Neural crest cell (in vitro differentiated cells): ENCODE measurements at places on chromosomes 2 and 18.

GRCh38 chr2:29080886-29081743, 6.8 kb upstream of the PCARE start:
- DNase-seq, result no peak

GRCh38 chr2:136246086-136246669, 128.2 kb upstream of the CXCR4 start:
- DNase-seq, result peak; percentile 13

DNA sequence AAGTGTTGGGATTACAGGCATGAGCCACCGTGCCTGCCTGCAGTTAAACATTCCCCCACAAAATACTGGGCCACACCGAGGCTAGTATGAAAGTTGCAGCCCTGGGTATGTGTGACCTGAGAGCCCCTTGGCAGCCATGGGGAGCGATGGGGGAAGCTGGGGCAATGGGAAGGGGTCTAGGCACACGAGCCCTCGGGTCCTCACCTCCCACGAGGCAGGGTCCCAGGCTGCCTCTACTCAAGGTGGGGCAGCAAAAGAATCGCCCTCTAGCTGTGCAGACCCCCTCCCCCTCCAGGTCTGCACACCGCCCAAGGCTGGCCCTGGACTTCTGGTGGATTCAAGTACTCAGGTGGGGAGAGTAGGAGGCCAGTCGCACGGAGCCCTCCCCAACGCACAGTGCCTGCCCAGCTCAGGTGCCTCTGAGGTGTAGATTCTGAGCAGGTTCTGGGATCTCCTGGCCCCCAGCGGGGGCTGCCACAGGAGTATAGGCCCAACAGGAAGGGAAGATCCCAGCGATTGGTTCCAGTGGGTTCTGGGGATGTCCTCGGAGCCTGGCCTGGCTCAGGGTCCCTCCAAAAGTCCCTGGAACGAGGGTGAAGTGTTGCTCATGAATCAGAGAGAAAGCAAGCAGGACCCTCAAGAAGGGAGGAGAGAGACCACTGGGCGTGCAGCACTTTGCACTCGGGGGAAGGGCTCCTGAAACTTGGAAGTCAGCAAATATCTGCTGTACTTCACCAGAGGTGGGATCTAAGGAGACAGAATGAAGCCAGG, 2.6 kb downstream of the GPR35 start:
- DNase-seq, result no peak

GRCh38 chr2:120350801-120351320, 4.9 kb downstream of the INHBB start:
- no peak for DNase-seq

DNA sequence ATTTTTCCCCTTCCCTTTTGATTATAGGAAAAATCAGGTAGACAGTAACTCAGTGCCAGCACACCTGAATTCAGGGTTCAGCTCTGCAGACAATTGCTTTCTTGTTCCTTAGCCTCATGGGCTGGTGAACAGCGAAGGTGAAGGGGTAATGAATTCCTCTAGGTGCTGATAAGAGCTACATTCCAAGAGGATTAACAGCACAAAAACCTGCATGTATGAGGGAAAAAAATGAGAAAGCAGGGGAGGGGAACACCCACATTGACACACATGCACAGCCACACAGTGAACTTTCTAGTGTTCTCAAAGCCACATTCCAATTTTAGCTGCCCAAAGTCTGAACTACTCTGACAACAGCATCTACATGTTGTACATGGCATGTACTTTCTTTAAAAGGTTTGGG, 46.1 kb downstream of the SPATS2L start:
- no peak for DNase-seq

DNA sequence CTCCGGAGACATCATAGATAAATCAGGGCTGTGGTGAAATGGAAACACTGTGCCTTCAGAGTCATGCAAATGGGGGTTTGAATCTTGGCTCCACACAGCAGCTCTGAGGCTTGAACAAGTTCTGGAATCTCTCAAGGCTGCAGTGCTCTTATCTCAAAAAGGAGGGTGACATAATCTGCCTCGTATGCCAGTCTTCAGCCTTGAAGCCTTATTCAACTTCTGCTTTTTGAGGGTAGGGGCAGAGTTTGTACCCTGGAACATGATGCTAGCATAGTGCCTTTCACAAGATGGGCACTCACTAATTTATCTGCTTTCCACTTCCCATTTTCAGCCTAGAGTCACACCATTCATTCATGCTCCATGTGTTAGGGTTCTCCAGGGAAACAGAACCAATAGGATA, 42.3 kb downstream of the GATA6 start:
- no peak for DNase-seq

DNA sequence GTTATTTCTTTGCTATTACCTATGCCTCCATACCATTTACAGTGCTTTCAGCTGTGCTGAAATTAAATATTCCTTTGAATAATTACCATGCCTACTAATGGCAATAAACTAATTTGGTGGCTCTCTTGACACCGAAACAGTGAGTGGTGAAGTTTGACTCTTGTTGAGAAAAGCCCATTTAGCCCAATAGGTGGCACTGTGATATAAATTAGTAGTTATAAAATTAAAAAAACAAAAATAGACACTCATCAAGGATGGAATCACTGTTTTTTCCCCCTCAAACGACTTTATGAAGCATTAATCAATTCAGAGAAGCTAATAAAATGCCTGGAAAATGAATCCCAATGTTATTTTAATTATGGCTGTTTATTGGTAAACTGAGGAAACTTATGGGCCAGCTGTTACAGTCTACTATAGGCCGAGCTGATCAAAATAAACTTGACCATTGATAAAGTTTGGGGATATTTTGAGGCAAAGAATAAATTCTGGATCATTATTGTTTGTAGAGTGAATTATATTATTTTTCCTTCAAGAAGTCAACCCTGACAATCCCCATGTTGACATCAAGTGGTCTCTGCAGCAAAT, 339.6 kb downstream of the TRIB2 start:
- no peak for DNase-seq

- no peak for DNase-seq
These were observed 63.5 kb downstream of the CAVIN2 start for GRCh38 chr2:191783416-191783815.

DNA sequence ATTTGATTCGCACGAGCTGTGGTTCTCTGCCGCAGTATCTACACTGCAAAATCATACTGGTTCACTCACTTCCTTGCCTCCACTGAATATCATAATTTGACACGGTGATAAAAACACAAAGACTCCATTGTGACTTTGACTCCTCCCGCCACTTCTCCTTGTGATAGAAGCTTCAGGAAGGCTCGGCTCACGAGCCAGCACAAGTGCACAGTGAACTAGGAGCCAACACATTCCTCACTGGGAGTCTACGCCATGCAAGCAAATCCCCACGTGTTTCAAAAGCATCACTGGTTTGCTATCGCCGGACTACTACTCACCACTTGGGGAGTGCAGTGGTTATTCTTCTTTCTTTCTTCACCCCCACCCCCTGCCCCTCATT, 293.3 kb upstream of the PARD3B start:
- no peak for DNase-seq

GRCh38 chr2:213806125-213806726, 522.0 kb downstream of the SPAG16 start:
- no peak for DNase-seq

DNA sequence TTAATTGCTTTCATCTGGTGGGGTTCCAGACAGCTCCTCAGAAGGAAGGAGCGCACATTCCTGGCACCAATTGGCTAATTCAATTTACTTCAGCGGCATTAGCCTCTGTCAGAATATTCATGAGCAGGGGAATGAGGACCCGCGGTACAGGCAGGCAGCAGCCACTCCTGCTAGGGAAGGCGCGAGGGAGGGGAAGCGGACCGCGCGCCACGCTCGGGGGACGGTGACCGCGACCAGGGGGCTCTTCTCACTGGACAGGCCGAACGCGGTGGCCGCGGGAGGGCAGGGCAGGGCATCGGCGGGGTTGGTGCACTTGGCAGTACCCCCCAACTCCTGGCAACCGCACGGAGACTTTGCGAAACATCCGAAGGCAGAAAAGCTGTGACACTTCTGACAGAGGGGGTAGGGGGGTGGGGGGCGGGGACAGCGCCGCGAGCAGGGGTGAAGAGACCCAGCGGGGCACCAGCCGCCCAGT, at the start of gene CDH20:
Gene CDH20 (plus strand): TSS at position 160 of the 475 bp plus-strand sequence.
- DNase-seq, result peak; percentile 33

DNA sequence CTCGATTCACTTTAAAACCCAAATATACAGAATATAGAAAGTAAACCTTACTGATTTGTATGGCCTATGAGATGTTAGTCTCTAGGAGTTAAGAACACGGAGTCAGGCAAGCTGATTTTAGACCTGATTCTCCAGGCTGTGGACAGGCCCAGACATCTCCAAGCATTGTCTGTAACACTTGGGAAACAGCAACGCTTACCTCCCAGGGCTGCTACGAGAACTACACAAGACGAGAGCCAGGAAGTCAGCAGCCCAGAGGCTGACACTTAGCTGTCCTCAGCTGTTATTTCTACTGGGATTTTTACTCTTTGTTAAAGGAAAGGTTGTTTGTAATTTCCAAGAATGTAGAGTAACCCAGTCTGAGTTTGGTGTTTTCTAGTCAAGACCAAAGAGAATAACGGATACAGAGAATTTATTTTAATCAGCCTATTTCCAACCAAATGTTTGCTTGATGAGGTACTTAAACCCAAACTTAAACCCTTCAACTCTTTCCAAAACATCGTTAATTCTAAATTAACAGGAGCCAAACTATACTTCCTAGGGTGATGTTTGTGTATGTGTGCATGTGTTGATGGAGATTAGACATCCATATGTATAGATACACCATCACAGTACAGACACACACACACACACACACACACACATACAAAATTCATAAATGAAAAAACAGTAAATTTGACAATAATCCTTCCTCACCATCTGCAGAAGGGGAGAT, 123.4 kb downstream of the LAMA1 start:
- no peak for DNase-seq

GRCh38 chr18:73381016-73381698, 513.4 kb upstream of the NETO1 start:
- no peak for DNase-seq

- DNase-seq, result no peak
These were observed at the start of gene DUSP2 for GRCh38 chr2:96145036-96145847. Gene DUSP2, minus strand, starts transcription at chr2:96145440. Its CDS starts 86 bp downstream, at chr2:96145354.

- no peak for DNase-seq
These were observed 21.7 kb downstream of the RBMS1 start for GRCh38 chr2:160471950-160472349.

DNA sequence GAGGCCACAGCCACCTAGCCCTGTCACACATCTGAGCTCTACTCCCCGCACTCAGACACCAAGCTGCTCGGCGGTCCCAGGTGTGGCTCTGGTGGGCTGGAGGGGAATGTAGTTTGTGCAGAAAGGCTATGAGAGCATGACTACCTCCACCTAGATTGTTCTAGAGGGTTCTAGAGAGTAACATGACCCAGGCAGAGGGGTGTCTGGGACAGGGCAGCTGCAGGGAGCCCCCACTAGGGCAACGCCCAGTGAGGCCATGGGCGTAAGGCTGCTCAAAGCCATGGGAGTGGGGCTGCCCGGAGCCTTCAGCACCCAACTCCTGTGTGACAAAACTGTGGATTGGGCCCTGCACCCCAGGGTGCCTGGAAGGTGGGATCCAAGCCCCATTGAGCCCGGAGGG, 511.4 kb upstream of the MYT1L start:
- no peak for DNase-seq

DNA sequence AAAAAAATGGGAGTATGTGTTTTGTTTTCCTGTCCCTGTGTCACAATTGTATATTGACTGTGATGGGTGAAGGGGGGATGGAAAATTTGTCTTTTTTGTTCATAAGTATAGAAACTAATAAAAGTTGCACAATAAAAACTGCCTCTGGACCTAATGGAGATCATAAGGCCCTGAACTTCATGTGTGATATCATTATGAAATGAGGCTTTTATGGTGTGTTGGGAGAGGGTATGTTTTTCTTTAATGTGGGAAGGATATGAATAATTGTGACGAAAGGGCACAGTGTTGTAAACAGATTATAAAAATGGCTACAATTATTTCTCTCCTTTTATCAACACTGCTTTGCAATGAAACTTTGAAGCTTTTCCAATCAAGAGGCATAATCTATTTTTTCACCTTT, 1889.3 kb upstream of the CELF4 start:
- DNase-seq, result no peak

- no peak for DNase-seq
These were observed 29.8 kb downstream of the TOGARAM2 start for GRCh38 chr2:29010946-29011345.

- DNase-seq, result no peak
These were observed 74.8 kb upstream of the COL5A2 start for GRCh38 chr2:189254268-189254883.

- no peak for DNase-seq
These were observed 92.3 kb upstream of the SMAD2 start for GRCh38 chr18:48022531-48023329.

- no peak for DNase-seq
These were observed 29.9 kb downstream of the PCARE start for GRCh38 chr2:29044459-29044858.

DNA sequence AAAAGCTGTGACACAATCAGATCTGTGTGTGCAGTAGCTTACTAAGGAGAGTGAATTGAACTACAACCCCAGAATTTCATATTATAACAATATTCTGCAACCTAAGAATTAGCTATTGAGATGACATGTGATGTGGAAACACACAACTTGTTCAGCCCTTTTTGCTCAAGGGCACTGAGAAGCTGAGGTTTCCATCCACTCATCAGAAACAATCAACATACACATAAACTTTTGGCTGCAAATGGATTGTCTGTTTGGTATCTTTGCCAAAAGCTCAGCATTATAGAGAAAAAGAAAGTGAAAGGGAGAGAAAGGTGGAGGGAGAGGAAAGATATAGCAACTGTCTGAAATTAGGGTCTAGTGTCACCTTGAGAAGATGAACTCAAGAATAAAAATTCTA, 117.2 kb upstream of the KLF7 start:
- DNase-seq, result no peak

GRCh38 chr2:40415391-40415790, 36.5 kb downstream of the SLC8A1 start:
- DNase-seq, result no peak

DNA sequence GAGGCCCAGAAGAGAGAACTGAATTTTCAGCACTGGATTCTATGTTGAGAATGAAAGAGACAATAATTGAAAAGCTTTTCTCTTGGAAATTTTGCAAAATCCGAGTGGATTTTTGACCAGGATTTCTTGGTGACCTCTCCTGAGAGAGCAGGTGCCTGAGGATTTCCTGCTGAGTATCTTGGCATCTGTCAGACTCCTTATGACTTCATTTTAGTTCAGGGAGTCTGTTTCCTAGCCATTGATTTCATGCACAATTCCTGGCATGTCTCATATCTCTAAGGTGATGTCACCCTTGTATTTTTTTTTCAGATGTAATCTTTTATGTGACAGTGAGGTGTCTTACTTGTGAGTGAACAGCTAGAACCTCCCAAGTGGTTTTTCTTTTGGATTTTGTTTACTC, 195.9 kb downstream of the NEDD4L start:
- DNase-seq, result no peak
